Suppressor macrophage treated with lipopolysaccharide for 4 hours (primary cell): ENCODE measurements at places on chromosomes 13 and 19.

GRCh38 chr19:52007451-52007805, 583 bp downstream of the ZNF615 start:
- no peak for DNase-seq

DNA sequence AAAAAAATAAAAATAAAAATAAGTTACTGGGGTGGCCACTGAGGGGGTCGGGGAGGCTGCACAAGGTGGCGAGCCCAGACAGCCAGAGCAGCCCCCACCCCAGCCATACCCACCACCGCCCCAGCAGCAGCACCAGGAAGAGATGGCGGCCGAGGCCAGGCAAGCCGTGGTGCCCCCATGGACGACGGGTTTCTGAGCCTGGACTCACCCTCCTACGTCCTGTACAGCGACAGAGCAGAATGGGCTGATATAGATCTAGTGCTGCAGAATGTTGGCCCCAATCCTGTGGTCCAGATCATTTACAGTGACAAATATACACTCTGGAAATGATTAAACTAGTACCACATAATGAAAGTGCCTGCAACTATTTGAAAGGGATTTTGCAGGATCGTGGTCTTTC, 71.6 kb upstream of the ZDHHC20 start:
- DNase-seq = no peak

- DNase-seq = peak; percentile 60
Measured at GRCh38 chr19:15479391-15480345, at the start of gene PGLYRP2. Gene PGLYRP2, minus strand, starts transcription at chr19:15479501. Its CDS starts 130 bp downstream, at chr19:15479371.

DNA sequence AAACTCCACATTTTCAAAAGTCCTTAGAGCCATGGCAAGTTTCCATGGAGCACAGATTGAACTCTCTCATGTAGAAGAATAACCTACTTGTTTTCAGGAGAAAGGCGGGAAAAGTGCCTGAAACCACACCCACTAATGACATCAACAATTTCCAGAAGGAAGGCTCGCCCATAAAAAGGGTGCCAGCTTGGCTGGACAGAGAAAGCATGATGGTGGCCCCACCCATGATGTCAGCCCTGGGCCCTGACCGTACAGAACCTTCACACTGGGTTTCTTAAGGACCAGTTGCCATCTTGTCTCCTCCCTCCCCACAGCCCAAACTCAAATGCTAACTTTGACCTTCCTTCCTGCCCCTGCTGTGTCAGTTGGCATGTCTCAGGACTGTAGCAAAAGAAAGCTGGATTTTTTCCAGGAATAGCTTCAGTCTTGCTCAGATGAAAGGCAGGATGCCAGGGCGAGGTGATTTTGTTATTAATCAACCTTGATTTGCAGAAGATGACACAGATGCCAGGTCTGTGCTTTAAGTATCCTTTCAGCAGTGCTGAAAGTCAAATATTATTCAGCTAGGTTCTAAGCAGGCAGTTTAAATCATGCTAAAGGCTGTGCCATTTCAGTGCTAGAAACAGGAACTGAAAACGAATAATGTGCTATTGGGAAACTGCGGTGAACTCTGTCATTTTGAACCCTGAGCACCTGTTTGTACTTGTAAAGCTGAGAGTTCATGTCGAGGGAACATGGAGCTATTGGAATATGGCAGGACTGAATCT, 89.5 kb upstream of the RFC3 start:
- DNase-seq = peak; percentile 68

- DNase-seq = no peak
Measured at GRCh38 chr13:46639033-46639981, 86.3 kb downstream of the LRCH1 start.

DNA sequence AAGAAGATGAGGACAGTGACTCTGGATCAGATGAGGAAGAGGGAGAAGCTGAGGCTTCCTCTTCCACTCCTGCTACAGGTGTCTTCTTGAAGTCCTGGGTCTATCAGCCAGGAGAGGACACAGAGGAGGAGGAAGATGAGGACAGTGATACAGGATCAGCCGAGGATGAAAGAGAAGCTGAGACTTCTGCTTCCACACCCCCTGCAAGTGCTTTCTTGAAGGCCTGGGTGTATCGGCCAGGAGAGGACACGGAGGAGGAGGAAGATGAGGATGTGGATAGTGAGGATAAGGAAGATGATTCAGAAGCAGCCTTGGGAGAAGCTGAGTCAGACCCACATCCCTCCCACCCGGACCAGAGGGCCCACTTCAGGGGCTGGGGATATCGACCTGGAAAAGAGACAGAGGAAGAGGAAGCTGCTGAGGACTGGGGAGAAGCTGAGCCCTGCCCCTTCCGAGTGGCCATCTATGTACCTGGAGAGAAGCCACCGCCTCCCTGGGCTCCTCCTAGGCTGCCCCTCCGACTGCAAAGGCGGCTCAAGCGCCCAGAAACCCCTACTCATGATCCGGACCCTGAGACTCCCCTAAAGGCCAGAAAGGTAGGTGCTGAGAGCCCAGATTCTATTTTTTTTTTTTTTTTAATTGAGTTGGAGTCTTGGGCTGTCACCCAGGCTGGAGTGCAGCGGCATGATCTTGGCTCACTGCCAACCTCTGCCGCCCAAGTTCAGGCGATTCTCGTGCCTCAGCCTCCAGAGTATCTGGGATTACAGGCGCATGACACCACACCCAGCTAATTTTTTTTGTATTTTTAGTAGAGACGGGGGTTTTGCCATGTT, 2.3 kb downstream of the PPP1R15A start:
- DNase-seq = peak; percentile 81

DNA sequence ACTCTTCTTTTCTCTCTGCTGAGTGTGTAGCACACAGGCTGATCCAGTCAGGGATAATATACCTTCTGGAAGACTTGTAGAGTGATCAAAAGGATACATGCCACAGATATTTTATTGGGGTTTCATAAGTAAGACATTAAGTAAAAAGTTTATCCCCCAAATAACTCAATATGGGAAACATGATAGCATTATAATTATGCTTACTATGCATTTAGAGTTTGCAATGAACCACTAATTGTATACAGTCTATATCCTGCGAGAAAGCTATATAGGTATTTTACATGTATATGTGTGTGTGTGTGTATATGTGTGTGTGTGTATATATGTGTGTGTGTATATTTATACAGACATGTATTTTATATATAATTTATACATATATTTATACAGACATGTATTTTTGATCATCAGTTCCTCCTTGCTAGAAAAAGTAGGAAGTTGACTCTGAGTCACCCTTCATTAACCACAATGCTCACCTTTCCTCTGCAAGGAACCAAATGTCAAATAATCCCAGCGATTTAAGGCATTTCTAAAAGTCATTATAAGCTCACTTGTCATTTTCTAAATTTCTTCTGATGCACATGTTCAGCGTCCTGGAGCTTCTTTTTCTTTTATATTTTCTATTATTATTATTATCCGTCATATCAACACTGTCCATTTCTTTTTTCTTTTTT, 312.5 kb upstream of the OBI1 start:
- no peak for DNase-seq
